ENCODE measurements at places on chromosomes 6 and 20.

- DNase-seq, result no peak
Measured at GRCh38 chr6:80991316-80991715, 761.2 kb downstream of the TENT5A start.

GRCh38 chr20:9021216-9021615 lies 47.7 kb upstream of the PLCB4 start:
- no peak for DNase-seq

- DNase-seq, result no peak
Measured at GRCh38 chr20:17875981-17876385, 92.6 kb downstream of the SNX5 start.

DNA sequence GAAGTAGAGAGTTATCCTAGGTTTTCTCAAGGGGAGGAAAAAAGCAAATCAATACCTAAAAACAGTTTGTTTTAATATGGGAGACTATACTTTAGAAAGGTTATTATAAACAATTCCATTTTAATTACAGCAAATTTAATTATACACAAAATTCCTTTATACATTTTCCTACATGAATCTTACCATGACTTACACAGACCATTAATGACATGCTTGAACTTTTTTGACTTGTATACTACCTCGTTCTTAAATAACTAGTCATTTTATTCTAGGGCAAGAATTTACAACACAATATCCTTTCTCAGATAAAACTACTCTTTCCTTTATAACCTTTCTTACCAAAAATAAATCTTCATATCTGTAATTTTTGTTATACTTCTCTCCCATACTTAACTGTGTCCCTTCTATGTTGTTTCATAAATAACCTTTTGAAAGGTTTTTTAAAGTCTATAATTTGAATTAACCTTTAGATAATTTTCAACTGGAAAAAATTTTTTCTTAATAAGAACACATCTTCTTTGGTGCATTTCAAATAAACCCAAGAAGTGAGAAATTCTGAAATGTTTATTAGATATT lies 729.4 kb downstream of the TENT5A start:
- no peak for DNase-seq

DNA sequence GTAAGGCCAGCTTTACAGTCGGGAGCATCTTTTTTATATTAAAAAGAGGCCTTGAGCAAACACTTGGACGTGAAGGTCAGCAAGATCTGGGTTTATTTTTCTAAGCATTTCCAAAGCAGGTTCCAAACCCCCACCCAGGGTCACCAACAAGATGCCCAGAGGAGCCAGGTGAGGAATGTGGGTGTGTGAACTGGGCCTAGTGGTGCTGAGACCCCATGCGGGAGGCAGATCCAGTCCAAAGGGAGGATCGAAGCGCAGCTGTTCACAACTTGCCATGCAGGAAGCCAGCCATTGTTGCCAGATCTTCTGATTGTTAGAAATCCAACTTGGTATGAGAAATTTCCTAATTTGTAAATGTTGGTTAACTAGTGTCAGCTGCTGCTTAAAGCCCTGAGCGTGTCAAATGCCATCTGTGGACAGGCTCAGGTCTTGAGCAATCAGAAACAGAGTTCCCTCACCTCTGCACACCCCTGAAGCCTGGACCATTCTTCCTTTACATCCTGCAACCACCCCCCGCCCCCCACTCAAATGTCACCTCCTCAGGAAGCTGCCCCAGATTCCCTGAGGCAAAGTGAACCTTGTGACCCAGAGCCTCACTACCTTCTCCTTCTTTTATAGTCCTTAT lies 46.5 kb downstream of the NFATC2 start:
- DNase-seq, result no peak

DNA sequence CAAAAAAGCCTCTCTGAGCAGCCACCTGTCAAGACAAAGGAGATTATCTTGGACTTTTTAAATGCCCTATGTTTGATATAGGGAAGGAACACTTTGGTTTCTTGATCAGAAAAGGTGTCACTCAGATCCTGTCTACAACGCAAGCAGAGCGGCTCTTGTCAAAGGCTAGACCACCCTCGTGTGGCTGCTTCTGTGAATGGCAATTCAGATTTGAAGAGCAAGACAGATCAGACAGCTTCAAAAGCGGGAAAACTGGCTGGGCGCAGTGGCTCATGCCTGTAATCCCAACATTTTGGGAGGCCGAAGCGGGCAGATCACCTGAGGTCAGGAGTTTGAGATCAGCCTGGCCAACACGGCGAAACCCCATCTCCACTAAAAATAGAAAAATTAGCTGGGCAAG lies 10.1 kb upstream of the NXT1 start:
- DNase-seq, result peak; percentile 82

DNA sequence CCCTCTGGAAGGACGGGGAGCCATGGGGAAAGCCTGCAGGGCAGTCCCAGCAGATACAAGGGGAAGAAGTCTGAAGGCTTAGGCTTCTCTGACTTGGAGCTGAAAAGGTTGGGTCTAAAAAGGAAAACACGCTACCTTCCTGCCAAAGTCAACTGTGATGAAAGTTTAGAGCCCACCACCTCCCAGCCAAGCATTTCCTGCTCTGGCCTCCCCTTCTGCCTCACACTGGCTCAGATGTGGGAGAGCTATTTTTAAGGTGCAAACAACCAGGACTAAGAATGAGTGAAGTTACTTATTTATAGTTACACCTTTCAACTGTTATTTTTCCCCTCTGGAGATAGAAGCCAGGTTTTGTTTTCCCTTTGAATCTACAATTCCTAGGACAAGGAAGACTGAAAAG lies 21.2 kb downstream of the NEDD9 start:
- no peak for DNase-seq

DNA sequence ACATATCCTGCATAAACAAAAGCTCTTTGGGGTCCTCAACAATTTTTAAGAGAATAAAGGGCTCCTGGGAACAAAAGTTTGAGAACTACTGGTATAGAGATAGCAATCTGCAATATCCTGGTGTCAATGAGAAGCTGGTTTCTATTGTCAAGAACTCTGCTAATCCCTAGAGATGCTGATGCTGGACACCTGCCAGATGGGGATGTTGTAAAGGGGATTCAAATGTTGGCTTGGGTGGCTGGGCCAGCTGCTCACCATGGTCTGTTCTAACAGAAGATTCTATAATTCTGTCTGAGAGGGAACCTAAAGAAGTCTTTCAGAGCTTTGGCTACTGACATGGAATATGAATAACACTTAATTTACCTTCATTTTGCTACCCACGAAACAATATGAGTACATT lies 137.8 kb downstream of the BTBD9 start:
- no peak for DNase-seq

DNA sequence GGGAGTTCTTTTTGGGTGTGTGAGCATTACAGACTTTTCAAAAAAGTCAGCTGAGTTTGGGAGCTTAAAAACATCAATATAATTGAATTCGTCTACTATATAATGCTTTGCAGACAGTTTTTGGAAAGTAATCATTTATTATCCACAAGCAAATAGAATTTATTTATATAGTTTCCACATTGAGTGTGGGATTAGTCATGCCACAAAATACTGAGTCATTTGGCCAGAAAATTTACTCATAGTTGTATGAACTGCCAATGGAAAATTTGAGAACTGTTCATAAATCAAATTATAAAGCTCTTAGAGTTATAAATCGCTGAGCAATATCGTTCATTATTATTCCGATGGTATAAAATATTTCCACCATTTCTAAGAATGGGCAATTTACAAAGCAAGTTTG lies 5.0 kb downstream of the BEND6 start:
- DNase-seq, result peak; percentile 44

- DNase-seq, result no peak
Measured at GRCh38 chr6:21970569-21971300, 326.1 kb downstream of the PRL start.

DNA sequence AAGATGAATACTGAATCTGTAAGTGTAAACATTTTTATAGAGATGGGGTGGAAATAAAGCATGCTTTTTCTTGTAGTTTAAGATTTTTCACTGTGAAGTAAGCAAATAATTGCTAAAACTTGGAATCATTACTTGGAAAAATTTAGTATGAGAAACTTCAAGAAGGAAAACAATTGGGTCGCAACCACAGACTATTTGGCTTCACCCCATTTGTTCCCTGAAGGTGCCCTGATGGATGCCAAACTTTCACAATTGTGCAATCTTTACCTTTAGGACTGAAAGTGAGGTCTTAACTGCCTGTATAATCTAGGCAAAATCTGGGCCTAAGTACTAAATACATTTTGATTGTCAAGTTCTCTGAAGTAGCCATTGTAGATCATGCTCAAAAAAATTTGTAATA lies 330.1 kb downstream of the HDGFL1 start:
- DNase-seq, result no peak

GRCh38 chr20:48821261-48821920 lies 6.4 kb downstream of the PREX1 start:
- no peak for DNase-seq

DNA sequence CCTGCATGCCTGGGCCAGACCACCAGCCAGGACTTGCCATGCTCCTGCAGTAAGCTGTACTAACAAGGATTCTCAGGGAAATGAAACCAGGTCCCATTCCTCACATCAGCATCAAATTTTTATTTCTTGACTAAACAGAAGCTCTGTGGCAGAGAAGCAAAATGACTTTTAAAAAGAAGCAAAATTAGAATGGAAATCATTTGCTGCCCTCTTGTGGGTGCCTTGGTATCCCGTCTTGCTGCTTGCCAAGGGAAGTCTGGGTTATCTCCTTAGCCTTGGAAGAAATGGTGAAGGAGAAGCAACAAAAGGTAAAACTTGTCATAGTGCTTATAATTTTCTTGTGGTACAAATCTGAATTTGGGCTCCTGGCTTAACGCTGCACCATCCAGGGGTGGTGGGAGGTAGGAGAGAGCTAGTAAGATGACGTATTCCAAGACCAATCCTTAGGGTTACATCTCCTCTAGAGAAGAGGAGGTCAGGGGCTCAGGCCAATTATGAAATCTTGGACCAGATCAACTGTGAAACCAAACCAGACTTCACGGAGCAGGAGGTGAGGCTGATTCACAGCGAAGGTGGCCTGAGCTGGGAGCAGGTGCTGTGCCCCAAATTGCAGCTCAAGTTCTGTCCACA lies 107.5 kb downstream of the FAXC start:
- peak; percentile 32 for DNase-seq

- DNase-seq, result no peak
Measured at GRCh38 chr6:130624046-130624445, 203.2 kb upstream of the SMLR1 start.

- peak; percentile 64 for DNase-seq
Measured at GRCh38 chr6:54053881-54054391, 57.3 kb upstream of the MLIP start.

GRCh38 chr6:119116712-119117281 lies 38.3 kb upstream of the FAM184A start:
- DNase-seq, result no peak

- no peak for DNase-seq
Measured at GRCh38 chr20:44392776-44393607, 37.5 kb downstream of the HNF4A start.

- no peak for DNase-seq
Measured at GRCh38 chr20:63167026-63167917, 48.7 kb downstream of the YTHDF1 start.

GRCh38 chr6:95572098-95572497 lies 5.2 kb upstream of the MANEA start:
- no peak for DNase-seq

GRCh38 chr6:35165630-35166071 lies 24.5 kb upstream of the TCP11 start:
- DNase-seq, result peak; percentile 64

GRCh38 chr6:103719545-103719944 lies 1140.2 kb downstream of the HACE1 start:
- no peak for DNase-seq

DNA sequence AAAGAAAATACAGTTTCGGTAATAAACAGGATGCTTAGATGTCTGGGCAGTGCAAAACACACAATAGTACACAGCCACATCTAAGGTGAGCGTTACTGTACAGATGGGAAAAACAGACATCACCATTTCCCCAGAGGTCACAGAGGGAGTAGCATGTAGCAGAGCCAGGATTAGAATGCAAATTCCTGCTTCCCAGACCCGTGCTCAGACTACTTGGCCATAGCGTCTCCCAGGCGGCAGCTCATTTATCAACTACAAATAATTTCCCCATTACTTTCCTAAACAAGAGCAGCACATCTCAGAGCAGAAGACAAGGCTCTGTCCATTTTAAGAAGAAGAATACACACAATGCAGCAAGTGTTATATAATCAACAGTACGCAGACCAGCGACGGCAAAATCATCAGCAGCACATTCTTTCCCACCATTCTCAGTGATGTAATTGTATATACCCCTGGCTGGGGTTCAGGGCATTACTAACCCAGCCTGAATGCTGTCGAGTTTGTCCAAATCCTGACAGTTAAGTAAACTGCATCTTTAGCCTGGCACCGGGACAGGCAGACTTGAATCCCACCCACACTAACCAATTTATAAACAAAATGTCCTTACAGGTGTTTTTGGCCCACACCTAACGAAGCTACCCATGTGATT lies 61.9 kb downstream of the CNKSR3 start:
- peak; percentile 61 for DNase-seq

DNA sequence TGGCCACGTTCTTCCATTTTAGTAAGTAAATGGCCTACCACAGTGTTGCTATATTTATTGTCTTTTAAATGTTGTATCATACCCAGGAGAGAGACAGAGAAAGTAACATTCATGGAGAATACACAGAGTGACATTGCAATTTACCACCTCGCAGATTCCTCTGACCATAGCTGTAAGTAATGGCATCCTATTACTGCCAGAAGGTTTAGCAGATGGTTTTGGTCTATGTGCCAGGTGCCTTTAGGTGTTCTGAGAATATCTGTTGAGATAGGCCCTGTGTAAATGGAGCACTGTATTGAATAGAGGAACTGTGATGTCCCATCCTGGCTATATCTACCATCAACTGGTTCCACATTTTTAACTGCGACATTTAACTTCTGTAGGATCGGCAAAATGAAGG lies 559.6 kb downstream of the KIF16B start:
- no peak for DNase-seq

DNA sequence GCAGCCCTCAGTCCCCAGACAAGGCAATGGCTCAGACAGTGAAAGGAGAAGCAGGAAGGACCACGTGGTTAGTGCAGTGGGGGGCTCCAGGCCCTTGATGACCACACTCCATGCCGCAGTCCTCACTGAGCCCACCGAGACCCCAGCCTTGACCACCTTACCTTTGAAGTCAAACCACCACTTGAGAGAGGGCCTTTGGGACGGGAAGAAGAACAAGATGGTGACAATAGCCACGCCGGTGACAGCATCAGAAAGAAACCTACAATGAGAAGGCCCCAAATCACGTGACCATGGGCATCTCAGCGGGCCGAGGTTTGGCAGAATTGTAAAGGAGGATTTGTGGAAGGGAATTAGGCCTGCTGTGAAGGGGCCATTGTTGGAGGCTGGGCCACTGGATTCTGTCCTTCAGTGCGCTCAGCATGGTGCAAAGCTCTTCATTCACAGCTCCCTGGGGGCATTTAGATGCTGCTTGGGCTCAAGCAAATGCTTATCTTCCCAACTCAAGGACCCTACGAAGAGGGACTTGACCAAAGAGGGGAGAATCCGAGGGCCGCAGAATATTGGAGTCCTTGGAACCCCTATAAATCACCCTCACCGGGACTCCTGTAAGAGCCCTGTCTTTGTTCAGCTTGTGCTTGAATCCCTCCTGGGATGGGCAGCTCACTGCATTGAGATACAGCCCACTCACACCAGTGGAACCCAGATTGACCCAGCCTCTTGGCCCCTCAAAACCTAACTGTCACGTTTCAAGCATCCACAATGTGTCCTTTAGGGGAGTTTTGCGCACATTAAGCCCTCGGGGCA lies 33.2 kb upstream of the OCSTAMP start:
- no peak for DNase-seq

- DNase-seq, result no peak
Measured at GRCh38 chr20:62437927-62438326, 10.6 kb upstream of the RBBP8NL start.

GRCh38 chr6:167590193-167590592 lies 236.5 kb upstream of the AFDN start:
- no peak for DNase-seq

- no peak for DNase-seq
Measured at GRCh38 chr6:111114087-111114443, 26.8 kb downstream of the SLC16A10 start.

Measured in foreskin fibroblast (primary cell).